ENCODE measurements at places on chromosomes 12 and 14. TPM values are rescaled to one million over a fixed set of nuclear protein-coding genes. Genes with fewer than 3 reads are reported as not detected.
A peak's percentile ranks its signal among the peaks of the same experiment; 100 is the strongest.

DNA sequence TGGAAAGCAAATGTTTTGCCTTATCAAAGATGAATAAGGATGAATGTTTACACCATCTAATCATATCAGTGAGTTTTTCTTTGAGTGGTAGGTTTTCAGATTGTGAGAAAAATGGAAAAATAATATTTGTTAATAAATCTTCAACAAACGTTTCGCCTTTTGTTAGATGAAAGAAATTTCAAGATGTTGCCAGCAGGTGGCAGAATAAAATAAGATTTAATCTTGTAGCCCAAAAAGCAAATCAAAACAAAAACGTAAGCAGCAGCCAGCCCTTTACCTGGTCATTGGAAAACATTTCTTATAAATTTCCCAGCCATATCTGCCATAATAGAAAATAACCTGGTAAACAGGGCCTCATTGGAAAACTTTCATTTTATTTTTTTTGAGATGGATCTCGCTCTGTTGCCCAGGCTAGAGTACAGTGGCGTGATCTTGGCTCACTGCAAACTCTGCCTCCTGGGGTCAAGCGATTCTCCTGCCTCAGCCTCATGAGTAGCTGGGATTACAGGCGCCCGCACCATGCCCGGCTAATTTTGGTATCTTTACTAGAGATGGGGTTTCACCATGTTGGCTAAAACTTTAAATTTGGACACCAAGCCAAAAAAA lies 15.4 kb upstream of the TMEM120B start:
- DNase-seq: no peak
- H3K36me3 ChIP-seq: no peaks in the 10 kb centered on the region
- no peak overlapping the region for H3K4me3 ChIP-seq
- no peaks in the 10 kb centered on the region for H3K4me1 ChIP-seq

The NEUROD4 gene
- total RNA-seq: not detected

The GLT8D2 gene
- 6.8 TPM for total RNA-seq

DNA sequence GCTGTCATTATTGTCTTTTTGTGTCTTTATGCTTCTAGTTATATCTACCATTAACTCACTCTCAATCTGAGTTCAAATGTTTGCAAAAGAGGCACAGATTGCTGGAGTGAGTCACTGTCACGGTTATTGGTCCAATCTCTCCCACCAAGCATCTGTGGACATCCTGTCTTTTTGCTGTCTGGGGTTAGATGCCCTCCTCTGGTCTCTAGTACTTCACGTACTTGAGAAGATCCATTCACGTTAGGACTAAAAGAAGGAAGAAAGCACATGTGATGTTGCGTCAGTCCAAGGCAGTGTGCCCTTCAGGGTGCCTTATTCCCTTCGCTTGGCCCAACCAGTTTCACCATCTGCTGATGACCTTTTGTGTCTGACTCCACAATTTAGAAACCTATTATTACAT lies 72.3 kb upstream of the STXBP6 start:
- H3K4me3 ChIP-seq: no peak overlapping the region
- no peaks in the 10 kb centered on the region for H3K27me3 ChIP-seq
- H3K4me1 ChIP-seq: no peaks in the 10 kb centered on the region
- DNase-seq: no peak
- H3K36me3 ChIP-seq: no peaks in the 10 kb centered on the region
- no peak overlapping the region for H3K27ac ChIP-seq

DNA sequence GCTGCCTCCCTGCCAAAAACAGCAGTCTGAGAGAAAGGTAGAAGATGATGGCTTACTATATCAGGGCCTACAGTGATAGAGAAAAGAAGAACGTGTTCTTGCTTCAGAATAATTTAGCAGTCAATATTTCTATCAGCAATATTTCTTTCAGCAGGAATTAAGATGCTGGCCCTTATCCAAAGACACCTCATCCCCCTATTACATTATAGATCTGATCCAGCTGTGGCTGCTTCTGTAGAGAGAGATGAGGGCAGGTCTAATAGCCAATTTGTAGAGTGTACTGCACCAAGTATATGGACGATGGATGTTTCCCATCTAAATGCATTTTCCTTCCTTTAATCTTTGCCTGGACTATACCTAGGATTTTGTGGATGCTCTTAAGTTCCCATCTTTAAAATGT lies 451.7 kb downstream of the NPAS3 start:
- H3K4me3 ChIP-seq: no peak overlapping the region
- DNase-seq: no peak
- no peak overlapping the region for H3K27ac ChIP-seq
- H3K27me3 ChIP-seq: no peaks in the 10 kb centered on the region
- H3K36me3 ChIP-seq: no peaks in the 10 kb centered on the region
- no peaks in the 10 kb centered on the region for H3K4me1 ChIP-seq

DNA sequence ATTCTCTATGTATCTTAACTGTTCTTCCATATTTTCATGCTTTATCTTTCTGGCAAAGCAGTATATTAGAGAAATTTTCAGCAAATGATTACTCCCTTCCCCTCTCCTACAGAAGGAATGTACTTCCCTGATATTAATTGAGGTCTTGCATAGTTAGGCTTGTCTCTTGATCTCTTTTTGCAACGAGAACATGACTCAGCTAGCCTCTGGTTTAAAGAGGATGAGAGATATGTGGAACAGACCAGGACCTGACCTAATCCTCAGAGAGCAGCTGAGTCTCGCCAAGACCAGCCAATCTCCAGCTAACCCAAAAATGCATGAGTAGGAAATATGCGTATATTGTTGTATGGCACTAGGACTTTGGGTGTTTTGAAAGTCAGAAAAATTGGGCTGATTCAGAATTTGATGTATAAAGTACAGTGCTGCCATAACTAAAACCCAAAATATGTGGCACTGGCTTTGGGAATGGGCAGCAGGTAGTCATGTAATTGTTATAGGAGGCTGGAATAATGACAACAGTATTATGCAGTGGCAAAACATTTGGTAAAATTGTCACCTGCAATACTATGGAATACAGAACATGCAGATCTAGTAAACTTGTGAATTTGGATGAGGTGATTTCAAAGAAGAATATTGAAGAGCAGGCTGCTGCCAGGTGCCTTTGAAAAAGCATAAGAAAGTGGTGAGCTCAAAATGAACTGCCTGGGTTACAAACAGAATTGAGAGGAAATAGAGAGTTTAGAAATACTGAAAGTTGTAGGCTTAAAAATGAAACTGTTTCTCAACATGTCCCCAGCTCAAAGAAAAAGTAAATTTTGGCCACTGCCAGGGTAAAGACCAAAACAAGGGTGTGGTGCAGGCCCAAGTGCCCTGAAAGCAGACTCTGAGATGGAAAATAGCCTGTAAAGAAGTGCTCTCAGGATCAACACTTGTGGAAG lies 9.3 kb upstream of the USP15 start:
- H3K36me3 ChIP-seq: no peaks in the 10 kb centered on the region
- H3K4me1 ChIP-seq: no peaks in the 10 kb centered on the region
- no peaks in the 10 kb centered on the region for H3K27me3 ChIP-seq
- no peak overlapping the region for H3K4me3 ChIP-seq

GRCh38 chr12:57126561-57126960 lies 1.7 kb upstream of the LRP1 start:
- H3K27ac ChIP-seq: no peak overlapping the region
- no peak for DNase-seq
- H3K36me3 ChIP-seq: no peaks in the 10 kb centered on the region

DNA sequence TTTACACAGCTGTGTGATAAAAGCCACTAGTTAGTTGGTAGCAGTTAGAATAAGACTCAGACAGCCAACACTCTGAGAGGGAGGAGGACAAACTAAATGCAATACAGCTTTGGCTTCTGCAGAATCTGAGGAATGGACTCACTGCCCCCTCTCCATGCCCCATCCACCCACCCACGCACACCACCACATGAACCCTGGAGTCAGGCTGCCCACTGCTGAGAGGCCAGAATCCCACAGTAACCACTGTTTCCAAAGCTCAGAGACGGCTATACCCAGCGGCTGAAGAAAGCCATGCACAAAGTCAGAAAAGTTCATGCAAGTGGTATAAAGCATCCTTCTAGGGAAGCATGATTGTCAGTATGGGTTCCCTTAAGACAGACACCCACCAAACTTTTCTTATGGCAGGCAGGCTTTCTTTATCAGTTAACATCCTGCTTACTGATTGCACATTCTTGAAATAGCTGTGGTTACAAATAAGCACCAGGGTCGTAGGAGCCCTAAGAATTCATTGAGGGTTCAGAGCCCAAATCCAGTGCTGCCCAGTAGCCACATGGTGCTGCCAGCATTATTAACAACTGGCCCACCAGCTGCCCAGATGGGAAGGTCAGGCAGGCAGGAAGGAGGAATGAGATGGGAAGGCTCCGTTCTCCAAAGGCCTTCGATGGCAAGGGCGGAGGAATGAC lies 61.5 kb downstream of the NT5DC3 start:
- no peak overlapping the region for H3K4me3 ChIP-seq
- no peak overlapping the region for H3K27ac ChIP-seq
- no peaks in the 10 kb centered on the region for H3K4me1 ChIP-seq
- H3K36me3 ChIP-seq: peaks cover 10% of the 10 kb centered on the region
- no peak for DNase-seq
- no peaks in the 10 kb centered on the region for H3K27me3 ChIP-seq

DNA sequence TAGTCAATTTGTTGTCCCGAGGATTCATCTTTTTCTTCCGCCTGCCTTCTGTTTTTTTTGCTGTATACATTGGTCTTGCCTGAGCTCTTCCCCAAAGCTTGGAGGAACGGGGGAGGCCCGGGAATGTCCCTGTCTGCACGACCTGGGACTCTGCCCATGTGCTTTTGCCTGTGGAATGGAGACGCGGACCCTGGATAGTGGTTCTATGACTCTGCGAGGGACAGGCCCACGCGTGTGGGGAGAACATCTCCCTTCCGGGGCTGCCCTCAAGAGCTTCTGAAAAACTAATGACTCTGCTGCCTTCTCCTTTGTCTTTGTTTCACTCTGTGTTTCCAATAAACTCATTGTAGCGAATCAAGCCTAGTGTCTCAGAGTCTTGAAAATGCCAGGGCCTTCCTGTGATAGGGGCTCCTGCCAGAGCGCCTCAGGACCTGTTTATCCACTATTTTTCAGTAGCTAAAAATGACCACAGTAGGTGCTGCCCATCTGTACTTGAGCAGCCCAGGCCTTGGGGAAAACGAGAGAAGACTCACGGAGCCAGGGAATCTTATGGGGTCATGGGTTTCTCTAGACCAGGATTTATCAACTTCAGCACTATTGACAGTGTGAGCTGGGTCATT lies 12.3 kb downstream of the KRT83 start:
- H3K27ac ChIP-seq: no peak overlapping the region
- DNase-seq: no peak
- H3K27me3 ChIP-seq: peaks cover 47% of the 10 kb centered on the region
- H3K36me3 ChIP-seq: no peaks in the 10 kb centered on the region
- H3K4me3 ChIP-seq: peak overlapping the region; percentile 63
- no peaks in the 10 kb centered on the region for H3K4me1 ChIP-seq

- H3K36me3 ChIP-seq: no peaks in the 10 kb centered on the region
- H3K4me3 ChIP-seq: no peak overlapping the region
- DNase-seq: no peak
- no peak overlapping the region for H3K27ac ChIP-seq
- peaks cover 3% of the 10 kb centered on the region for H3K27me3 ChIP-seq
- peaks cover 3% of the 10 kb centered on the region for H3K4me1 ChIP-seq
These were observed 1.3 kb upstream of the ADGRD1 start for GRCh38 chr12:130952171-130952954.

The ZCRB1 gene
- total RNA-seq: 52.5 TPM

The MSI1 gene
- 51.9 TPM for total RNA-seq

GRCh38 chr12:63042646-63043045 lies 107.7 kb upstream of the PPM1H start:
- no peak for DNase-seq
- no peak overlapping the region for H3K27ac ChIP-seq
- no peaks in the 10 kb centered on the region for H3K36me3 ChIP-seq
- H3K4me1 ChIP-seq: no peaks in the 10 kb centered on the region
- H3K27me3 ChIP-seq: no peaks in the 10 kb centered on the region
- no peak overlapping the region for H3K4me3 ChIP-seq

DNA sequence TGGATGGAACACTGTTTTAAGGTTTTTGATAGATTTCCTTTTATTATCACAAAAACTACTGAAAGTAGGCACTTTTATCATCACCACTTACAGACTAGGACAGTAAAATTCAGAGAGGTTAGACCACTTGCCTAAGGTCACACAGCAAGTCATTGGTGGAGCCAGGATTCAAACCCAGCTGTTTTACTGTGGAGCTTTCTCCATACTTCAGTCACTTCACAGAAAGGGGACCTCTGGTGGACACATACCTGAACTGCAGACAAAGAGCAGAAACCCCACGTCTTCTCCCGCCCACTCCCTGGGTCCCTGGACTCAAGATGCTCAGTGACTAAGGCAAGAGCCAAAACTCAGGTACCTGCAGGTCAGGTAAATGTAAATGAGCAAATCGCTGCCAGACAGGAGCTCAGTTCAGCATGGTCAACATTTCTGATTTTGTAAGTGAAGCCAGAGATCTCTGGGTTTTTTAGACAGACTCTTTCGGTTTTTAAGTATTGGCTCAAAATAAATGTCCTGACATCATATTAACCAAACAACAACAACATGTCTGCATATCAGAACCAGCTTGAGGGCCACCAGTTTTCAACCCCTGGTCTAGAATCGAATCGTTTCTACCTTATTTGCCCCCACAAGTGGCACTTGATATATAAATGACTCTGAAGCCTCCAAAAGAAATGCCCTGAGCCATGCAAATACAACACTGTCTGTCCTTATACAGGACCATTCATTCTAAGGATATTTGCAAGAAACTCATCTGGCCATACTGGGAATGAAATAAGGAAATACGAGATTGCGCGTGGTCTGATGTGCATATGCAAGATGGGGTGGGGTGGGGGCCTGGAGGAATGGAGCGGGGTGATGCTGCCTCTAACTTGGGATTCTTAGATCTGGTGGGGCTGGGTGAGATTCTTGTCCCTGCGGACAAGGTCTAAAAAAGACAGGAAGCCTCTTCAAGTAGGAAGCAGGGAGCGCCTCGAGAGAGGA lies 110.9 kb downstream of the KSR2 start:
- no peaks in the 10 kb centered on the region for H3K36me3 ChIP-seq
- no peaks in the 10 kb centered on the region for H3K4me1 ChIP-seq
- H3K4me3 ChIP-seq: no peak overlapping the region
- no peak overlapping the region for H3K27ac ChIP-seq

DNA sequence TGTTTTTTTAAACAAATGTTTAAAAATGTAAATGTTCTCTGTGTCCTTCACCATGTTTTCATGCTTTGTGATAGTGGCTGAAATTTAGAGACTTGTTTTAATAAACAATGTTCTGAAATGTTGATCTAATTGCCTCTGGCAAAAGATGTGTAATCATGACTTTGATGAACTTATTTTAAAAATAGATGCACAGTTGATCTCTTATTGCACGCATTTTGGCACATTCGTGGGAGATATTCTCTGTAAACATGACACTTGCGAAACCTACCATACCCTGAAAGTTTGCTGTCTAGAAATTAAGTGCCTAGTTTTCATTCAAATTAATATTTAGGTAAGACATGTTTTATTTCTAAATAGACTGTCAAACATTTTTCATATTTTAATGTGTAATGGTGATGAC lies 119.7 kb upstream of the DNM1L start:
- no peak overlapping the region for H3K4me3 ChIP-seq
- H3K4me1 ChIP-seq: peaks cover 5% of the 10 kb centered on the region
- DNase-seq: no peak
- H3K27ac ChIP-seq: no peak overlapping the region
- peaks cover 16% of the 10 kb centered on the region for H3K36me3 ChIP-seq
- no peaks in the 10 kb centered on the region for H3K27me3 ChIP-seq

All from H1 (cell line).